Spleen (tissue), 13 donors: ENCODE measurements at places on chromosomes 2 and 18.

DNA sequence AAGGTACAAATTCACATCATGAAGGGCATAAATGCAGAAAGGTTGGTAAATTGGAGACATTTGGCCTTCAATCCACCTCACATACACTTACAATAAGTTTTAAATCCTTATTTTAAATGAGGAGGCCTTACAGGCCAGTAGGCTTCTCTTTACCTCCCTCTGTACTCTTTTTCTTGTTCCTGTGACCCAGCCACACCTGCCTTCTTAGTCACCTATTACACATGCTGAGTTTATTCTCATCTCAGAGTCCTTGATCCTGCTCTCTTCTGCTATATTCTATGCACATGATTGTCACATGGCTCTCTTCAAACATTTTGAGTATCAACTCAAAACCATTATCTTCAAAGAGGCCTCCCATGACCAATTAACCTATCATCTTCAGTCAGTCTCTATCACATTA, 491.5 kb downstream of the SATB2 start:
- DNase-seq, result no peak

GRCh38 chr18:63088262-63088661, 231.3 kb downstream of the BCL2 start:
- DNase-seq, result no peak

DNA sequence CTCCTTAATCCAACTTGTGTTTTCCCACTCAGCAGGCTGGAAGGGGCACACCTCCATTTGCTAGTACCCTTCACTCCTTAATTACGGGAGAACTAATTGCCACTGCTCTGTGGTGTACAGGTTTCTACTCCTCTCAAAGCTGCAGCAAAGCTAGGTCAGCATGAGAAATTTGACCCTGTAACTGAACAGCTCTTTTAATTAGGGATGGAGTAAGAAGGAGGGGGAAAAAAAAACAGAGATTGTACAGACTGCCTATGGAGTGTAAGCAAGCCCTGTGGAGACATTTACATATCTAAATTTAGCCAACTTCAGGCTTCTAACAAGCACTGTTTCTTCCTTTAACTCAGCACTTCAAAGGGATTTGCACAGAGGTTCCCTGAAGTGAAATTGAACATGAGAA, 629.7 kb upstream of the SETBP1 start:
- DNase-seq, result no peak

- no peak for DNase-seq
Observed at GRCh38 chr18:73952296-73952946, 195.2 kb downstream of the FBXO15 start.

GRCh38 chr2:83017366-83018090, 1441.6 kb downstream of the SUCLG1 start:
- DNase-seq, result no peak
